ENCODE measurements at places on chromosomes 6 and 20.

GRCh38 chr6:137873273-137873762 lies 6.3 kb downstream of the TNFAIP3 start:
- peak; percentile 59 for DNase-seq

GRCh38 chr6:105164418-105164817 lies 15.4 kb downstream of the POPDC3 start:
- no peak for DNase-seq

DNA sequence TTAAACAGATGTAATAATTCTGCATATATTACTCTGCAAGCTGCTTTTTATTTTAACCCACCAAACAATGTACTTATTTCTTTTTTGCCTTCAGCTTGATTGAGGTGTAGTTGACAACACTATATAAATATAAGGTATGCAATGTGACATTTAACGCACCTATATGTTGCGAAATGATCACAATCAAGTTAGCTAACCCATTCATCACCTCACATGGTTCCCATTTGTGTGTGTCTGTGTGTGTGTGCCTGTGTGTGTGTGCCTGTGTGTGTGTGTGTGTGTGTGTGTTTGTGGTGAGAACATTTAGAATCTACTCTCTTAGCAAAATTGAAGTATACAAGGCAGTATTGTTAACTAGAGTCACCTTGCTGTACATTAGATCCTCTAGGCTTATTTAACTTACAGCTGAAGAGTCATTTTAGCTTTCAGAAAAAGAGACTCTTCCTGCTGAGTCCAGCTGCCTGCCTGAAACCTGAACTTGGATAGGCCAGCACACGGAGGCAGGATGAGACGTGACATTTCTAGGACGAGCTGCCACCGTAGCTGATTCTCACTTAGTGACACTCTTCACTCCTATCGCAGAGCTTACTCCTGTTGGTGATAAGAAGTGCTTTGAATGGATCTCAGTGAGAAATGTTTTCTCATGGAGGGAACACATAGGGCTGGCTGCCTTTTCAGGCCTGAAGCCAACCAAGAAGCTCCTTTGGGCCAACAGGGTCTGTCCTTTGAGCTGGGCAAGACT lies 126.5 kb upstream of the RIPOR2 start:
- no peak for DNase-seq

DNA sequence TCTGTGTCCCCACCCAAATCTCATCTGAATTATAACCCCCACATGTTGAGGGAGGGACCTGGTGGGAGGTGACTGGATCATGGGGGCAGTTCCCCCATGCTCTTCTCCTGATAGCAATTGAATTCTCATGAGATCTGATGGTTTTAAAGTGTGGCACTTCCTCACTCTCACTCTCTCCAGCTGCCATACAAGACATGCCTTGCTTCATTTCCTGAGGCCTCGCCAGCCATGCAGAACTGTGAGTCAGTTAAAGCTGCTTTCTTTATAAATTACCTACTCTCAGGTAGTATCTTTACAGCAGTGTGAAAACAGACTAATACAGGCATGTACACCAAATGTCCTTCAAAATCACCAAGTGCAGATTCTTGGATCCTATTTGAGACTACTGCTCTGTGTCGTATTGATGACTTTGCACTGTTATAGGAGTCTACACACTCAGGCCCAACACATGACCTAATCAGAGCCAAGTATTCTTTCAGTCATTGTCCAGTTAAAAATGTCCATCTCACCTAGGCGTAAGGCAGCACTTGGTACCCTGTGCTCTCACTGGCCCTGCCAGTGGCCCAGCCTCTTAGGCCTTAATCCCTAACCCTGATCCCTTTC lies 52.8 kb upstream of the UST start:
- DNase-seq: no peak

- DNase-seq: no peak
Observed at GRCh38 chr6:86251106-86251505, 608.4 kb upstream of the SYNCRIP start.
